ENCODE measurements at places on chromosomes 5 and 9.

DNA sequence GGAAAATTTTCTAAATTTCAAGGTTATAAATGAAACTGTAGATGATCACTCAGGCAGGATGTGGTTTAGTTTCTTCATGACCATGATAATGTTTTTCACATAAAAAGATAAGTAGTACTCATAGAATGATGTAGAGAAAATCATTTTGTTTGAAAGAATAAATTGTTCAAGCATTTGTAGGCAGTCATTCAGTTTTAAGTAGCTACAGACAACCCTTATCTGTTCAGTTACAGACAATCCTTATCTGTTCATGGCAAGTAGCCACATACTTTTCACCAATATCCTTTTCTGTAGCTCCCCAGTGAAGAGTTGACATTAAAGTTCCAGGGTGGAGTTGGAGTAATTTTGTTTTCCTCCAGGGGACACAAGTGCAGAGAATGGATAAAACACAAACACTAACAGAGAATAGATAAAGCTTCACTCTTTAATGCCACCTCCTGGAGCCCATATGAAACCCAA is 278.1 kb upstream of the TNC start:
- no peak for DNase-seq

DNA sequence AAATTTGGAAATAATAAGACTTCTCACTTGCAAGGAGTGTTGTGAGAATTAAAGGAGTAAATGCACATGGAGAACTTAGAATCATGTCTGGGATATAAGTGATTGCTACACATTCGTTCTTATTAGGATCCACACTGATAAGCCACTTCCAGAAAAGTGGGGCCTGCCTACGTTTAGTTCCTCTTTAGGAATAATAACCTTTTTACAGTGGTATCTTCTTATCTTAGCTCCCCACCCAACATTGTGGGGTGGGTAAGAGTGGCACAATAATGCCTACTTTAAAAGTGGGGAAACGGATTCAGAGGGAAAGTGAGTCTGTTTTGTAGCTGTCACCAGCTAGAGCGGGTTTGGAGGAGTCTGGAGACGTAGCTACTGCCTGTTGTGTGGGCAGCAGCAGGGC is 16.0 kb downstream of the DOCK2 start:
- DNase-seq = no peak

DNA sequence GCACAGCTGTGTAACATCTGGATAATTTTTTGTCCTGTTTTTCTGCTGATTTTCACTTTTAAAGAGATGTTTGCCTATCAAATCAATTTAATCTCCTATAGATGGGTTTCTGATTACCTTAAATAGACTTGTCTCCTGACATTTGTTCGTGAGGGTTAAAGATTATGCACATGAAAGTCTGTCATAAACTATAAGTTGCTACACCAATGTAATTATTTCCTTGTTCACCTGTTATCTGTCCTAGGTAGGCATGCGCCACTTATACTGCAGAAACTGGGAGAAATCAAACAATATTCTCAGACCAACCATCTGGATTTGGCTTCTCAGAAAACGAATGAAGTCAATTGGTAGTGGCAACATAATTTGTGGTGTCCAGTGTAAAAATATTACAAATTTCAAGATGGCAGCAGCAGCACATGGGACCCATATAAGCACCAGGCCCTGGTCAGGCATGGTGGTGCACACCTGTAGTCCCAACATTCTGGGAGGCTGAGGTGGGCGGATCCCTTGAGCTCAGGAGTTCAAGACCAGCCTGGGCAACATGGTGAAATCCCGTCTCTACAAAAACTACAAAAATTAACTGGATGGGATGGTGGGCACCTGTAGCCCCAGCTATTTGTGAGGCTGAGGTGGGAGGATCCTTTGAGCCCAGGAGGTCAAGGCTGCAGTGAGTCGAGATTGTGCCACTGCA is 20.3 kb downstream of the RFK start:
- no peak for DNase-seq

DNA sequence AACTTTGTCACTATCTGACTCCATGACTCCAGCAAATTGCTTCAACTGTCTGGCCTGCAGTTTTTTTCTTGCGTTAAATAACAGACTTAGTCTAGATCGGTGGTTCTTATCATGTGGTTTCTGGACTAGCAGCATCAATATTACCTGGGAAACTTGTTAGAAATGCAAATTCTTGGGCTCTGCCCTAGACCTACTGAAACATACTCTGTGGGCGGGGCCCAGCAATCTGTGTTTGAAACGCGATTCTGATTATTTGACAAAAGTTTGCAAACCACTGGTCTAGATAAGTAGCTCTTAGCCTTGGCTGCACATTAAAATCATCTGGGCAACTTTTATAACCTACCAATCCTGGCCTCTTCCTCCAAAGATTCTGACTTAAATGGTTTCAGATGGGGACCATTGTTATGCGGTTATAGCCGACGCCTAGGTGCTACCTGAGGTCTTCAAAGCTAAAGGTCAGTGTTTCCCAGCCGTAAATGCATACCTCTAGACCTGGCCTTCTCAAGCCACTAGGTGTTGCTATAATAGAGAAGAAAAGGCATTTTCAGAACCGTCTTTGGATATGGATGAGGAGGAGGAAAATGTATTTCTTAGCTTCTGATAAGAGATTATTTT is 74.0 kb downstream of the C9orf85 start:
- no peak for DNase-seq

- DNase-seq = peak; percentile 85
Measured at GRCh38 chr5:148972974-148973374, 89.9 kb downstream of the SH3TC2 start.

GRCh38 chr5:32848681-32849080 is 137.6 kb downstream of the NPR3 start:
- DNase-seq = no peak

GRCh38 chr9:86193088-86193487 is 66.4 kb downstream of the C9orf153 start:
- DNase-seq = no peak

- DNase-seq = no peak
Measured at GRCh38 chr5:54285686-54286085, 24.7 kb downstream of the ARL15 start.

DNA sequence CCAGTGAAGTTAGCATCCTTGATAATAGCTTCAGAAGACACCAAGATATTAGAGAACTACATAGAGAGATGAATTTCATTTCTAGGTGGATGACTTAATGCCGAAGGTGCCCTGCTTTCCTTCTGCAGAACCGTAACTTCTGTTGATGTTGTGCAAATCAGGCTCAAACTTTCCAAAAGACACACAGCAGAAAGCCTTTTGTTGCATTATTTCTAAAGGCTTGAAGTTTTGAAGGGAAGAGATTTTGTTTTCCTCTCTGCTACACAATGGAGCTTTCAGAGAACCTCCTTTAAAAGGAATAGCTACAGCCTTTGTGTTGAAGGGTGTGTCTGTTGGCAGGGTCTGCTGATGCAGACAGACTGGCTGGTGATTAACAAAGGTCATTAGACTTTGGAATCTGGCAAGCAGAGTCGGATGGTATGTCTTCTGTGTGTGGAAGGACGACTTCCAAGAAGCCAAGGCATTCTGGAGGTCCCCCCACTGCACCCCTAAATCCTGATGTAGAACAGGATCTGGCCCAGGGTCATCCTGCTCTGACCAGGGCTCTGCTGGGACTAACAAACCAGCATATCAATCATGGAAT is 57.8 kb downstream of the ZNF462 start:
- no peak for DNase-seq

- no peak for DNase-seq
Measured at GRCh38 chr9:126532019-126532462, 81.7 kb upstream of the LMX1B start.

DNA sequence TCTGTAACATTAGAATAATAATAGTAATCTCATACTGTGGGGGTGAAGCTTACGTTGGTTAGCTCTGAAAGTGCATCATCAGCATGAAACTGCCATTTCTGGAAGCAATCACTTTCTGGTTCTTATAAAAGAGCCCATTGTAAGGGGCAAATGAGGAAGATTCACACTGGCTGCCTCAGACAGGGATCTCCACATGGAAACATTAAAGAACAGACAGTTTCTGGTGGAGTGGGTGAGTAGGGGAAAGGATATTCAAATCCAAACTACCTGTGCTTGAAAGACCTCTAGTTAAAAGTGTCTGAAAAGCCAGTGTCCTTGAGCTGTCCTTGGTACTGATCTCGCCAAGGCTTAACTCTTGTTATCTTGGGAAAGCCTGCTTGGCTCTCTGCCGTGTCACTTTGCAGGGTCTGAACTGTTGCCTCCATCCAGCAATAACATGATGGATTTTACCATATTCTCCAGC is 19.1 kb upstream of the SLC31A2 start:
- no peak for DNase-seq

- DNase-seq = no peak
Measured at GRCh38 chr5:59130431-59130830, 547.6 kb downstream of the RAB3C start.

- DNase-seq = peak; percentile 56
Measured at GRCh38 chr5:172793577-172794488, 22.8 kb upstream of the DUSP1 start.

- DNase-seq = no peak
Measured at GRCh38 chr5:68518286-68518685, 302.7 kb downstream of the PIK3R1 start.

DNA sequence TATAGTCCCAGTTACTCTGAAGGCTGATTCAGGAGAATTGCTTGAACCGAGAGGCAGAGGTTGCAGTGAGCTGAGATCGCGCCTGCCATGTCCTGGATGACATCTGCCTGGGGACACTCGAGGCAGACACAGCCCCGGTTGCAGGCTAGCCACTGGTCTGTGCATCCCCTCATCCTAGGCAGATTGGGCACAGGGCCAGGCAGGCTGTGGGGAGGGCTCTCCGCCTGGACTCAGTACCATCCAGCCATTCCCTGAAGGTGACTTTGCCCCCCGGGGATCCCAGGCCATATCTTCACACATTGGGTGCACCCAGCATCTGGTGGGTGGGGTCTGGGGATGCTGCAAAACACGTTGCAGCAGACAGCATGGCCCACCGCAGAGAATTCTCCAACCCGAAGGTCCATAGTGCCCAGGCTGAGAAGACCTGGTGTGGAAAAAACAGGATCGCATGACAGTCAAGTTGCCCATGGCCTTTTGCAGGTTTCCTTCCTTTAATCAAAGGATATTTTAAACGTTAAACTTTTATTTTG is 50.9 kb upstream of the SUSD3 start:
- DNase-seq = no peak

GRCh38 chr5:115962239-115962564 is at the start of gene LVRN:
Gene LVRN (plus strand): TSS chr5:115962475. CDS start chr5:115962618, 143 bp downstream.
- no peak for DNase-seq

DNA sequence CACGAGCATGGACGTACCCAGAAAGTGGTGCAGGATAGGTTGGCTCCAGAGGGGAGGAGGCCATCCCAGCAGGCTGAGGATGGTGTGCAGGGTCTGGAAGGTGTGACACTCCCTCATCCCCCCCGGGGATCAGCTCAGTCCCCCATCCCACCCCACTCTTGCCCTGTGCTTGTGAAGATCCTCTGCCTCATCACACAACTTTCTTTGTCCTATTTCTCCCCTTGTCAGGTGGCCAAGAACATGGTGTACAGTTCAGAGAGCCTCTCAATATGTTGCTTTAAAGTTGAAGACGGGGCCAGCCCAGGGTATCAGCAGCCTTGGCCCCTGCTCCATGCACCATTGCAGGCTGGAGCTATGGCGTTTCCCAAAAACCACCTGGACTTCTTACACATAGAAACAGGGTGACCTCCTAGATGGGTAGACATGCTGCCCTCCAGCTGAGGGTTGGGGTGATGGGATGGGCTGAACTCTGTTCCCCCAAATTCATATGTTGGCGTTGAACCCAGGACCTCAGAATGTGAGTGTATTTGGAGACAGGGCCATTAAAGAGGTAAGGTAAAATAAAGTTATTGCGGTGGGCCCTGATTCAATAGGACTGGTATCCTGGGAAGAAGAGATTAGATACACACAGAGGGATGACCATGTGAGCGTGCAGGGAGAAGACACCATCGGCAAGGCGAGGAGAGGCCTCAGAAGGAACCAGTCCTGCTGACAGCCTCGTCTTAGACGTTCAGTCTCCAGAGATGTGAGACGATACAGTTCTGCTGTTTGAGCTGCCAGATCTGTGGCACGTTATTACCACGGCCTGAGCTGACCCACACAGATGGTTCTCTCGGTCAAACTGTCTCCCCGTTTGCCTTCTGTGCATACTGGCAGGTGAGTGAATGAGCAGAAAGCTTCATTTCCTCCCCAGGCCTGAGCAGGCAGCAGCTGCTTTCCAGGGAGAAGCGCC is 272.5 kb downstream of the GADD45G start:
- peak; percentile 62 for DNase-seq

DNA sequence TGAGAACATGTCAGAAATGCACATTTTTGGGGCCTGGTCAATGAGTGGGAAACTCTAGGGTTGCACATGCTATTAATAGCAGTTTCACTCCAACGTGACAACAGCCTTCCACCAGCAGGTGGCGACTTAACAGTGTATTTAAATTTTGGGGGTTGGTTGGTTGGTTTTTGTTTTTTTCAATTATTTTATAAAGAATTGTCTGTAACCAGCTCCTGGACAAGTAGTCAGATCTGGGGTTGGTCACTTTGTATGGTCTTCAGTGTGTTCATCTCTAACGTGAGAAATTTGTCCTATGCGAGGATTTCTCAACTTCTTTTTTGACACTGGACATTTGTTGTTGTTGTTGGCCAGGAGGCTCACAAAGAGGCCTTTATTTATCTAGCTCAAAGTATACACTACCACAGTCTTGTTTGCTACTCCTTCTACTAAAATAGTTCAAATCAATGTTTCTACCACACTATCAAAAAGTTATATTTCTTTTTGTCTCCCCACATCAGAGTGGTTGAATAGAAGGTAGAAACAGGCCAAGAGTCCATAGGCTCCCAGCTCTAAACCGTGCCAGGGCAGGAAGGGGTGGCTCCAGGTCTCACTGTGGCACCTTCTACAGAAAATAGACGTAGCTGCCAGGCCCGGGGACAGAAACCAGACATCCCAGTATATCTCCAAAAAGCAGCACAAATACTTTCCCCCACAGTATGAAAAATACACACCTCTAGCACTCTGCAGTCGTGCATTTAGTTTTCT is 110.4 kb downstream of the TRPM6 start:
- DNase-seq = peak; percentile 83

DNA sequence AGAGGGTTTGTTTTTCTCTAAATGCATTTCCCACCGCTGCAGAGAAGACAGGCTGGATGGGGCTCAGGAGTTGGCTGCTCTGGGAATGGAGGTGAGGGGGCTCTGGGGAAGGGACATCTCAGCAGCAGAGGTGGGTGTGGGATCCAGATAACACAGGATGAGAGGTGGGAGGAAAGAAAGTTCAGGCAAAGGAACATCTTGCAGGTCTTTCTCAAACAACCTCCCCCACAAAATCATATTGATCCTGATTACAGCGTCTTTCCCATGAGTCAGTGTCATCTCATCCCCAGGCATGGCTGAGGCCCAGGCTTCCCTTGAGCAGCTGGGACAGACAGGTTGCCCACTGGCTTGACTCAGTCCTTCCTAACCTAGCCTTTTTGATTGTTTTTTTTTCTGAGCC is 11.3 kb upstream of the ACSL6 start:
- no peak for DNase-seq

GRCh38 chr5:92471861-92472260 is 1088.7 kb upstream of the ARRDC3 start:
- no peak for DNase-seq

DNA sequence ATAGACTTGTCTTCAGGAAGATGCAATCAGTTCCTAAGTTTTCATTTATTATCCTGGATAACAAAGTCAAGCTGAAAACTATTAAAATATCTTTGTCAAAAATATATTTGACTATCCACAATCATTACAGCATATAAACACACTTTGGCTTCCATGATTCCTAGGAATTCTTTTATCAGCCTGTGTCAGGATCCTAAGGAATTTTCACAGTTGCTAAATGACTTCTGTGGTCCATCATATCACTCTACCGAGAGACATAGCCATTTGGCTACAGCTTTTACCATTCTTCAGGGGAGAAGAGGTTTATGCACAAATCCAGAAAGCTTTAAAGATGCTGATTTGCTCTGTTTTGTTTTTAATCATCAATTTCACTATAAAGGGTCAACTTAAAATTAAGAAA is 128.3 kb downstream of the MLLT3 start:
- no peak for DNase-seq

Data from suprapubic skin (tissue), 4 donors.